Activated T-helper 1 cell treated with anti-CD3 and anti-CD28 coated beads, Interleukin-12 subunit alpha, Interleukin-12 subunit beta, Interleukin-2, Interleukin-4 antibody, amounts not matched to agents 30 ng/mL and 10 ng/mL and 1 ng/mL, durations not matched to agents 14 hours and 24 hours and 36 hours (primary cell): ENCODE measurements at places on chromosomes 4 and X.

- no peak for DNase-seq
Observed at GRCh38 chrX:121283921-121284320, 236.5 kb downstream of the GLUD2 start.

DNA sequence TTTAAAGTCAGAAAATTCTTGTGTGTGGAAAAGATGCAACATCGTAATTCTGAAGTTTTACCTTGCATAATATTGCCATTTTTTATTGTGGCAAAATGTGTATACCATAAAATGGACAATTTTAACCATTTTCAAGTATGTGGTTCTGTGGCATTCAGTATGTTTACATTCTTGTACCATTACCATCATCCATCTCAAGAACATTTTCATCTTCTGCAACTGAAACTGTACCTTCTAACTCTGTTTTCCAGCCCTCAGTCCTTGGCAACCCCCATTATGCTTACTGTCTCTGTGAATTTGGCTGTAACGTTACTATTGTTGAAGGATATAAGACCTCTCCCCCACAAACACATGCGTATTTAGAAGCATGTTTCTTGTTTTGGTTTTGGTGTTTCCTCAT is 123.2 kb downstream of the BMPR1B start:
- DNase-seq: no peak

- DNase-seq: no peak
Observed at GRCh38 chrX:3962511-3963311, 249.3 kb upstream of the PRKX start.

- DNase-seq: no peak
Observed at GRCh38 chrX:40130207-40130606, 32.4 kb upstream of the BCOR start.

GRCh38 chr4:15584785-15585184 is 70.4 kb downstream of the FBXL5 start:
- DNase-seq: no peak

- peak; percentile 1 for DNase-seq
Observed at GRCh38 chrX:46376246-46376885, 168.9 kb downstream of the ZNF674 start.

GRCh38 chrX:70175338-70175737 is 1.9 kb upstream of the DGAT2L6 start:
- no peak for DNase-seq

DNA sequence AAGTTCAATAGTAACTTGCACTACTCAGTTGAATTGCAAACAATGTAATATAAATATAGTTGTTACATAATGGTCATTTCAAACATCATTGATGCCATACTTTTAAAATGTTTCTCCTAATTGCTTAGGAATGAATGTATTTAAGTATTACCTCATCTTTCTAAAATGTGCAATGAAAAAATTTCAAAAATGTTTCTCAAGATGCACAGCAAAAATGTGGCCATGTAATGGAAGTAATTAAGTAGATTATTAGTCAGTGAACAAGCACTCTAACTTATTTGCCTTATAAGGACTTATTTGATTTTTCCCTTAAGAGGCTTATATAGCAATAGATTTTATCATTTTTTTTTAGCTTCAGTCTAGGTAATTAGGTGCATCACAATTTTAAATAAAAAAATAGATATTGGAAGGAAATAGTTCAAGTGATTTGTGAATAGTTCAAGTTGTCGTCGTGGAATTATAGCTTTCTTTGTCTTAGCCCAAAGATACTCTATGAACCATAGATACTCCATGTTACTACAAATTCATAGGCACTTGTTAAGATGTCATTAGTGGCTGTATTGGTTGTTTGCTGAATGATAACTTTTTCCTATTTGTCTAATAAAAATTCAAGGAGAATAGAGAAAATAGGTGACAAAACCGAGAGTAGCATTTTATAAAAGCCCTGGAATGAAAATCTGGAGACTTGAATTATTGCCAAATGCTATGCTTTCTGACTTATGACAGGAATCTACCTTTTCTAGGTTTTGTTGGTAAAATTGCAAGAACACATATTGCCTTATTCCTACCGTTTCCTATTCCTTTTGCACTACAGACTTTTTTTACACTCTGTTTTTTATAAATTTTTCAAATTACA is 118.5 kb downstream of the TLL1 start:
- DNase-seq: no peak

GRCh38 chr4:117284736-117285135 is 199.4 kb upstream of the TRAM1L1 start:
- DNase-seq: no peak

DNA sequence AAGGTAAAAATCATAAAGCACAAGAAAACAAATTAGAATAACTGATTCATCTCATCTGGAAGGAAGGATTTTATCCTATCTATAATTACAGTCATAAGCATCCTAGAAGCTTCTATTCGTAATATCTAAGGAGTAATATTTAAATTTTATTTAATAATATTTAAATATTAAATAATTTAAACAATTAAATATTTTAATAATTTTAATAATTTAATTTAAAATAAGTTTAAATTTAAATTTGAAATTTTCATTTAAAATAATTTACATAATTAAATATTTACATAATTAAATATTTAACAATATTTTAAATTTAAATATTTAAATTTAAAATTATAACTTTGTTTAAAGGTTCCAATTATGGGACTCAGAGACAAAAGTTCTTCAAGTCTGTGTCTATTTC is 127.5 kb upstream of the GK2 start:
- DNase-seq: no peak

- no peak for DNase-seq
Observed at GRCh38 chr4:112302320-112303274, 5.4 kb downstream of the ALPK1 start.

DNA sequence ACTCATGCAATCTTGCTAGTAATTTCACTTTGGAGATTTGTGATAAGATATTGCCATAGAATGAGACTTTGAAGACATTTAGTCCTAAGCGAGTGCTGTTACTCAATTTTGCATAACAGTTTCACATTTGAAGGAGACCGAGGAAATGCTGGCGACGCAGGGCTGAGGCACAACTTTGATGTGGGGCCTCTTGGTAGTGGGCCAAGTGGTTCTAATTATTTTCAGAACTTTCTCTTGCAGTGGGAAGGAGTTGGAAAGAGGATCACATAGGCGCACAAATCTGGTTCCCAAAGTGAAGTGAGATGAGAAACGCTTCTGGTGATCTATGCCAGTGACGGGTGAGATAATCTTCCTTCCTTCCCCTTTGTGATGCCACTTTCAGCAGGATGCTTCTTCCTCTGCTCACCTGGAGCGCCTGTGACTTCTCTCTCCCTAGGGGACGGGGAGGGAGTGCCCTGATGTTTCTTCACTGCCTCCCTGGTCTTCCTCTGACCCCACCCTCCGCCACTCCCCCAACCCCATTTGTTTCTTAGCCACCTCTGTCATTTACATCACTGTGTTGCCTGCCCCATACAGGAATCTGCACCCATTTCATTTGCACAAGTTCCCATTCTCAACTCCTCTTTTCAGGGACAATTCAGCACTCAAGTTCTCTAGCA is 138.9 kb upstream of the MID1 start:
- DNase-seq: no peak

GRCh38 chr4:169106696-169107229 is 96.7 kb upstream of the CBR4 start:
- no peak for DNase-seq

DNA sequence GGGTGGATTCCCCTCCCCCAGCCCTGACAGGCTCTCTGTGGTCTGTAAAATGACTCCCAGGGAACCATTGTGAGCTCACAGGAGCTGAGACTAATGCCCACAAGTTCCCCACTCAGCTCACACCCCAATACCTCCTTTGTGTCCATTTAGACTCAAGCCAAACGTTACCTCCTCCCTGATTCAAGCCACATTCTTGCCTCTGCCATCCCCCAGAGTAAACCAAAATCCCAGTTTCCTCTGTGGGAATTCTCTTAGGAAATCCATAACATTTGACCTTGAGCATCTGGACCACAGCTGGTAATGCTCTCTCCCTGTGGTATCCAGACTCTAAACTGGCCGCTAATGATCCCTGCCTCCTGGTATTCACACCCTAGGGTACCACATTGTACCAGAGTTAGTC is 26.3 kb upstream of the KDM5C start:
- DNase-seq: no peak

DNA sequence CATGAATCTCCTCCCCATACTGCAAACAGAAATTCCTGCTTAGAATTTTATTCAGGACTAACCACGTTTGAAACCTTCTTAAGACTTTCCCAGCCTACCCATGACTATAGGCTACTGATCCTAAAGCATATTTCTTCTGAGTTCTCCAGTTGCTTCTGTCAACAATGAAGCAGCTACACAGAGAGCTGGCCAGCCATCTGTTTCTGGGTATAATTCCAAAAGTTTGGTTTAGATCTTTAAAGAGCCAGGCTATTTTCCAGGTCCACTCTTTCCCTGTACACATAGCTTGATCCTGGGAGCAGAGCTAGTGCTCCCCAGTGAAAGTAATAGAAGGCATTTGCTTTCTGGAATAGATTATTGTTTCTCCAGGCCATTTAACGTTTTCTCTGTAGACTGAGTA is 4.0 kb upstream of the ITM2A start:
- no peak for DNase-seq

DNA sequence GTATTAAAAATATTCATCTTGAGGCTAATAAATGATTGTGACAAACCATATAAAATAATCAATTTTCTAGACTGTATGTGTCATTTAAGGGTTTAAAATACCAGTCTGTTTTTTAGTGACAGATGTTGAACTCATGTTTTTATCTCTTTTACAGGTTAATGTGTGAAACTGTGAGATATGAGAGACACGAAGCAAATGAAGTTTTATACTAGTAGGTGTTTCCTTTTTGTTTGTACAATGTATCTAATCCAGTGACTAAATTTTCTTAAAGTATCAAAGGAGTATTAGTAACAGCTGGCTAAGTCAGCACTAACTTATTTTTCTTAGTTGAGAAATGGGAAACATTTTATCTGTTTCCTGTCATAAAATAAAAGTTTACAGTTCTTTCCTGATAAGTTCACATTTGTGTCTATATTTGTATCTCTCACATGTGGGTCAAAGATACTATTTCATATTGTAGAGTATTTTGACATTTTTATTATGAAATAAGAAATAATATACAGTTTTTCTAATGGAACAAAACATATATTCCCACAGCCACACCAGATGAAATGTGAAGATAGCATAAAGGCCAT is 90.3 kb downstream of the RAPGEF2 start:
- no peak for DNase-seq

DNA sequence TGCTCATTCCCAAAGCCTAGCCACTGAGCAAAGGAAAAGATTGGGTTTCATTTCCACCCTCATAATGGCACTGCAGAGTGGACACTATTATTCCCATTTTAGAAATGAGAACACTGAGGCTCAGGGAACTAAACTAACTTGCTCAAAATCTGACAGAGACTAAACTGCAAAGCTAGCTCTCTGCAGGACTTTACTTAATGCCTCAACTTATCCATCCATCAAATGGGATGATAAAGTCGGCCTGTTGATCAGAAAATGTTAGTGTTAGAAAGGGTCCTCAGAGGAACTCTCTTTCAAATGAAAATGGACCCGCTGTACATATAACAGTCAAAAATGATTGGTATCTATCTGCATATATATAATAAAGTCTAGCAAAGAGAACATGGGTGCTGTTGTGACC is 186.8 kb downstream of the QDPR start:
- DNase-seq: no peak
